ENCODE measurements at places on chromosomes 16 and 17.

- no peak for DNase-seq
These were observed 46.2 kb downstream of the CYB561 start for GRCh38 chr17:63399856-63400255.

- peak; percentile 84 for DNase-seq
These were observed 228.2 kb upstream of the GSE1 start for GRCh38 chr16:85384833-85385462.

- DNase-seq: peak; percentile 82
These were observed 15.7 kb downstream of the ELAC2 start for GRCh38 chr17:13001991-13002615.

DNA sequence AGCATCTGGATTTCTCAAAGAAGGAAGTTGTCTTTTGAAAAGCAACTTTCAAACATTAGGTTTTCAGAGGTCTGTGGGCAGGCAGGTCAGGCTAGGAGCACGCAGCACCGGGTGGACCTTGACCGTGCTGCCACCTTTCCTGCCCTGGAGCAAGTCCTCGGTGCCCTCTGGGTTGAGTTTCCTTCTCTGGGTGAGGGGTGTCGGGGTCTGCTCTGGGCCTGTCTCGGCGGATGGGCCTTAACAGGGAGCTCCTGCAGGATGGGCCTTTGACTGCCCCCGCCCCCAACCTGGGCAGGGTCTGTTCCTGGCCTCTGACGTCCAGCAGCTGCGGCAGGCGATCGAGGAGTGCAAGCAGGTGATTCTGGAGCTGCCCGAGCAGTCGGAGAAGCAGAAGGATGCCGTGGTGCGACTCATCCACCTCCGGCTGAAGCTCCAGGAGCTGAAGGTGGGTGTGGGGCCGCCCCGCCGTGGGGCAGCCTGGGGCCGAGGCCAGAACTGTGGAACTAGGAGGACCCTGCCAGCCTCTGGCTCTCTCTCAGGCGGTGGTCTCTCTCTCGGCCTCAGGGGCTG, 8.7 kb downstream of the DEF8 start:
- no peak for DNase-seq

- no peak for DNase-seq
These were observed 183.1 kb downstream of the CYLD start for GRCh38 chr16:50924759-50925545.

- no peak for DNase-seq
These were observed 9.3 kb upstream of the MAF start for GRCh38 chr16:79609861-79610260.

DNA sequence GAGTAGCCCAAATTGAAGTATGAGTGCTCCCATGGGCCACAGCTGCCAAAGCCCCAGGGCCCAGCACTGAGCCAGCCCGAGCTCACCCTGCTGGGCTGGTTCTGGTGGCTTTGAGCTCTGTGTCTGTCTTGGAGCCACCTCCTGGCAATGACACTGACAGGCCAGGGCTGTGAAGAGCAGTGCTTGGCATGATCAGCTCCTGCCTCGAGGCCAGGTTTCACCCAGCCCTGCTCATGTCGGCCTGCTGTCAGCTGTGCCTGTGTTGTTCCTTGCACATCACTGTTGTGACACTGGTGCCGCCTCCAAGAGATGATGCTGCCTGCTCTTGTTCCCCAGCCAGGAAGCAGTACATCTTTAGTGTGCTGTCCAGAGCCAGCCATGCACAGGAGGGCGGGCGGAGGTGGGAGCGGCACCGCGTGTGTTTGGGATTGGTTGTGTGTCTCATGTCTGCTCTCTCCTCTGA, 26.0 kb downstream of the PLD6 start:
- DNase-seq: no peak

- no peak for DNase-seq
These were observed 34.1 kb downstream of the AXIN2 start for GRCh38 chr17:65527381-65527780.

DNA sequence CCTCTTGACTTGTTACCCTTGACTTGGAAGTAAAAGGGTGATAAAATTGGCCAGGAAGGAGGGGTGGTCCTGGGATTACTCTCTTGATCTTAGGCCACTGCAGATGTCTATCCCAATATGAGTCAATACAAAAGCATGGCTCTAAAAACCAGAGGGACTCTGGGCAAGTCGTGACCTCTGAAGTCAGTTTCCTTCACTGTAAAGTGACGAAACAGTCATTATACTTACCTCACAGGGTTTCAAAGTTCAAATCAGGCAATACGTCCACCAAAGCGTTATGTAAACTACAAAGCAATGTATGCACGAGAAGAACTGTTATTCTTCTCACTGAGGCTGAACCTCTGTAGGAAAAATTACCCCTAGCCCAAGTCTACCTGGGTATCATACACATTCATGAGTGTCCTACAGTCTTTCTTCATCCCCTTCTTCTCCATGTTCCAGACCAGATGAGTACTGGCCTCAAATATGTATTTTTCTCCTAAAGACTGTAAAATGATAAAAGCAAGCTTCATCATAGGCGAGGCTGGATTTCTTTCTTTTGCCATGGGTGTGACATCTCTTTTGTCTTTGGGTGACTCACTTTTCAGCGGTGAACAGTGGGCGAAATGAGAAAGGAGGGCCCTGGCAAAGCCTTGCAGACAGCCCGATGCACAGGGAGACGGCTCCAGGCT, 34.5 kb upstream of the CLEC18B start:
- no peak for DNase-seq

- DNase-seq: no peak
These were observed 17.8 kb downstream of the TELO2 start for GRCh38 chr16:1510941-1511351.

DNA sequence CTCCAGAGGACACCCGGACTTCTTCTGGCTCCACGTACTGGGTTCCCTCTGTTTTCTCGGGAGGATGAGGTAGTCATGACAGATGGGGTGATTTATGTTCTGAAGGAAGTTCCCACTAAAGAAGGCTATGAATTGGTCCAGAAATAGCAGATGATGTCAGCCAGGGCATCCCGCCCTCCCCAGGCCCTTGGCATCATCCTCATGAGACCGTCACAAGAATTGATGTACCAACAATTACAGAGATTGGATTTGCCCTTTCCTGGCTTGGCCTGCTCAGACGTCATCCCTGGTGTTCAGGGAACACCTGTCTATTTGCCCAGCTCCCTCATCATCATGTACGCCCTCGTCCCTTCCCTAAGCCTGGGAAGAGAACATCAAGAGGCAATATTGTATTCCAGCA, 102.8 kb upstream of the CCL1 start:
- no peak for DNase-seq

GRCh38 chr17:68205808-68206720, 41.8 kb upstream of the AMZ2 start:
- peak; percentile 10 for DNase-seq

DNA sequence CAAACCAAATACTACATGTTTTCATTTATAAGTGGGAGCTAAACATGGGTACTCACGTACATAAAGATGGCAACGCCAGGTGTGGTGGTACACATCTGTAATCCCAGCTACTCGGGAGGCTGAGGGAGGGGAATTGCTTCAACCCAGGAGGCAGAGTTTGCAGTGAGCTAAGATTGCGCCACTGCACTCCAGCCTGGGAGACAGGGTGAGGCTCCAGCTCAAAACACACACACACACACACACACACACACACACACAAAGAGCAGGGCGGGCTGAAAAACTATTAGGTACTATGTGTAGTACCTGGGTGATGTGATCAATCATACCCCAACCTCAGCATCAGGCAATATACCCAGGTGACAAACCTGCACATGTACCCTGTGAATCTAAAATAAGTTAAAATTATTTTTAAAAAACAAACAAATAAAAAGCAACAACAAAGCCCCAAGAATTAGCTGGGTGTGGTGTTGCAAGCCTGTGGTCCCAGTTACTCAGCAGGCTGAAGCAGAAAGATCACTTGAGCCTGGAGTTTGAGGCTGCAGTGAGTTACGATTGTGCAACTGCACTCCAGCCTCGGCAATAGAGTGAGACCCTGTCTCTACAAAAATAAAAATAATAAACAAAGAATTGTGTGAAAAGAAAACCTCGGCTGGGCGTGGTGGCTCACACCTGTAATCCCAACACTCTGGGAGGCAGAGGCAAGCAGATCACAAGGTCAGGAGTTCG, 11.9 kb upstream of the FAAP100 start:
- DNase-seq: no peak

- DNase-seq: no peak
These were observed 8.8 kb downstream of the SPIRE2 start for GRCh38 chr16:89837014-89837546.

DNA sequence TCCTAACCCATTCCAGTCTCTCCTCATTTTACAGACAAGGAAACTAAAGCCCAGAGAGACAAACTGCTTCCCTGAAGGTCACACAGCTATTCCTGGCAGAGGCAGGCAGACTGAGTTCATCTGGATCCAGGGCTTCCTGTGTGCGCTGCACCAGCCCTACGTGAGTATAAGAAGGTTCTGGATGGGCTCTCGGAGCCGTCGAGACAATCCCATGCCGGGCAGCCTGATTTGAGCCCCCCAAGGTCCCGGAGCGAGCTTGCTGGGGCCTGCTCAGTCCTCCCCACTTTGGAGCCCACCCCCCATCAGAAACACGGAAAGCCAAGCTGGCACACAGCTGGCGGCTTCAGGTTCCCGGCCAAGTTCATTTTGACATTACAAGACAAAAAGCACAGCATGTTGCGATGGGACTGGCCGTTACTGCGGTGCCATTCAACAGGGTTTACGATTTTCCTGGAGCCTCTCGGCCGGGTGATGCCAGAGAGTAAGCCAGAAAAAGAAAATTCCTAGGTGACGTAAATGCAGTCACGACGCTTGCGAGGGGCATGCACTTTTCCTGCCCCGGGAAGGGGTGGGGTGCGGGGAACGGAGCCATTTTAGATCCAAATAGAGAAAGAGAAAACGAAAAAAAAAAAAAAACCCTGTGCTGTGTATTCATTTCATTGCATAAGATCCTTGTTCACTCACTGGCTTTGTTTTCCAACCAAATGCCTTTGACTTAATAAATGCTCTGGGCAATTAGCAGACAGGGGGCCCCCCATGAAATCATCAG, 167.1 kb upstream of the FOXF1 start:
- no peak for DNase-seq

DNA sequence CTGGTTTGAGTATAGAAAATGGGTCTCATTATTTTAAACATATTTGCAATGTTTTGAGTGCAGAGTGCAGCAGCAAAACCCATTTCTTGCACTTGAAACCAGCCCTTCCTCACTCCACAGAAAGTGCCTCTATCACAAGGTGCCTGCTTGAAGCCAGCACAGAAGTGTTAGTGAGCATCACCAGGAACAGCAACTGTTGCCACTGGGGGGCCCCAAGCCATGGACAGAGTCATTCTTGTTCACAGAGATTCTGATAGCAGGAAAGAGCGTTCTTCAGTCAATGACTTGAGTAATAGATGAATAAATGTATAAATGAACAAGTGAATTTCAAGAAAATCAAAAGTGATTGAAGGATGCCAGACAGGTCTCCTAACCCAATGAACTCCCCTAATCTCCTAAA, 45.6 kb downstream of the CHD9NB start:
- DNase-seq: no peak

DNA sequence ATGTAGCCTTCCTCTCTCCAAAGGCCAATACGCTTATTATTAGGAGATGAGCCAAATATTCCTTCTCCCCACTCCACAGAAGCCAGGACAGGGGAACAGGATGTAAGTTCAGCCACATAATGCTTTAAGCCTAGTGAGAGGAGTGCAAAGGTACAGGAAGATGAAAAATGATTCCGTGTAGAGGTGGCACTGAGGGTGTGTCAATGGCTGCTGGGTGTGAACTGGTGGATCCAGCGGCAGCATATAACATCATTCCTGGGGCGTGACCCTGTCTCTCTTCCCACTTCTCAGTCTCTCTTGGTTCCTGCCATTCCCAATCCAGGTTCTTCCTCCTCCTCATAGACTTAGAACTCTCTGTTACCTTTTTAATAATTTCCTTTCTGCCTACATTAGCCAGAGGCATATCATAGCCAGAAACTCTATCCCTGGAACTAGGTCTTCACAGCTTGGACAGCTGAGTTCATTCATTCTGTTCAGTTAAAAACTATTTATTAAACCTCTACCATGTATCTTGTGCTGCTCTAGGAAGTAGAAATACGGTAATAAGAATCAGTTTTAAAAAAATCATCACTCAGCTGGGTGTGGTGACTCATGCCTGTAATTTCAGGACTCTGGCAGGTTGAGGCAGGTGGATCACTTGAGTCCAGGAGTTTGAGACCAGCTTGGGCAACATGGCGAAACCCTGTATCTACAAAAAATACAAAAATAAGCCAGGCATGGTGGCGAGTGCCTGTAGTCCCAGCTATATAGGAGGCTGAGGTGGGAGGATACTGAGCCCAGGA, 58.0 kb upstream of the FAM20A start:
- DNase-seq: no peak

DNA sequence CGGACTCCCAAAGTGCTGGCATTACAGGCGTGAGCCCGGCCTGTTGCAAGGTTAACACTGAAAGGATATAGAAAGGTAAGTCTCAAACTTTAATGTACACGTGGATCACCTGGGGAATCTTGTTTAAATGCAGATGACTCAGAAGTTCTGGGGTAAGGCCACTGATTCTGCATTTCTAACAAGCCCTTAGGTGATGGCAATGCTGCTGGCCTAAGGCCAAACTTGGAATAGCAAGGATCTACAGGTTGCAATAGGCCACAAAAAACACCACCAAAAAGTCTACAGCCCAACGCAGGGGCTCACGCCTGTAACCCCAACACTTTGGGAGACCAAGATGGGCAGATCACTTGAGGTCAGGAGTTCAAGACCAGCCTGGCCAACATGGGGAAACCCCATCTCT, 4.2 kb downstream of the CMTM4 start:
- DNase-seq: no peak

- DNase-seq: no peak
These were observed 547.0 kb downstream of the MAF start for GRCh38 chr16:79053577-79053976.

DNA sequence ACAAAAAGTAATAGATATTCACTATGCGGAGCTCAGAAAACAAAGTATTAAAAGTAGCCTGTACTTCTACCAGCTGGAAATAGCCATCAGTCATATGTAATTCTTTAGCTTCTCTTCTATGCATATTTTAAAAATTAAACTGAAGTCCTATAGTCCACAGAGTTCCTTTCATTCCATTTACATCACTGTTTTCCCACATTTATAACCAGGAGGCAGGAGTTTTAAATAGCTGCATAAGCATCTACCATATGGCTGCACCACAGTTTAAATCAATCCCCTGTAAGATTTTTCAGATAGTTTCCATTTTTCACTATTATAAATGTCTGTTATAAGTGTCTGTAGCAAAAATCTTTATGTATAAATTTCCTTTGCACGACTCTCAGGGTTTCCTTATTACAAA, 45.1 kb downstream of the ZFHX3 start:
- DNase-seq: no peak

DNA sequence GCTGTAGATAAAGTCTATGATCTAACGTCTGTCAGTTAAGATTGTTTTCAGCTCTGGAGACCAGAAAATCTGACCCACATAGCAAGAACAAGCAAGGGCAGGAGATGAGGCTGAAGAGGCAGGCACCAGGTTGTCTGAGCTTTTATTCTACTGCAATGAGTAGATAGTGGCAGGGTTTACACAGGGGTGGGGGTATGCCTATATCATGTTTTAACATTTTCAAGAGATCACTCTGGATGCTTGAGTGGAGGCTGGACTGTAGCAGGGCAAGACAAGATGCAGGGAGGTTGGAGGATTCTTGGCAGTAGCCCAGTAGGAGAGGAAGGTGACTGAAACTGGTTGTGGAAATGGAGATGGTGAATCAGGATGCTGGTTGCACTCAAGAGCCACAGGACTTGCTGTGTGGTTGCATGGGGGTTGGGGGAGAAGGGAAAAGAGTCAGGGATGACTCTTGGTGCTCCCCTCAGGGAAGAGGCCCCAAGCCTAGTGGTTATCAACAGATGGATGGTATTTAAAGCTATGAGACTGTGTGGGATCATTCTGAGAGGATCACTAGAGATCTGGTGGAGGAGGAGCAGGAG, 143.1 kb upstream of the KCNJ18 start:
- no peak for DNase-seq

GRCh38 chr17:70888324-70888723, 719.0 kb downstream of the KCNJ2 start:
- DNase-seq: no peak

Data from NCI-H1105 (cell line).